ENCODE measurements at places on chromosomes 1 and 21.

- peak; percentile 10 for DNase-seq
These were observed 16.5 kb upstream of the OVAAL start for GRCh38 chr1:180542113-180542837.

DNA sequence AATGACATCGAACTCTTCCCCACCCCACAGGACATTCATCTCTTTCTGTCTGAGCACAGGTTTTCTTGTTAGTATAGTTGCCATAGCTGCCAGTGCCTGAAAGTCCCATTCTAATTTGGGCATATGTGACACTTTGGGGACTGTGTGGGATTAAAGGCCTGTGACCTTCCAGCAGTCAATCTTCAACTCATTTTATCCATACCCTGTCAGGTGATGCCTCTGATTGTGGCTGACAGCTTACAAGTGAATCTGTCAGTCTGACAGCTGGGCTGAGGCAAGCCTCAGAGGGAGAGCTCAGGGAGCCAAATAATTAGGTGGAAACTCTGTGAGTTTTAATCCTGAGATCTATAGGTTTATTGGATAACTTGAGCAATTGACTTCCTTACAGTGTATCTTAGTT, 29.6 kb downstream of the ZCCHC17 start:
- no peak for DNase-seq

- DNase-seq, result no peak
These were observed 14.5 kb upstream of the CDC42 start for GRCh38 chr1:22038036-22038435.

DNA sequence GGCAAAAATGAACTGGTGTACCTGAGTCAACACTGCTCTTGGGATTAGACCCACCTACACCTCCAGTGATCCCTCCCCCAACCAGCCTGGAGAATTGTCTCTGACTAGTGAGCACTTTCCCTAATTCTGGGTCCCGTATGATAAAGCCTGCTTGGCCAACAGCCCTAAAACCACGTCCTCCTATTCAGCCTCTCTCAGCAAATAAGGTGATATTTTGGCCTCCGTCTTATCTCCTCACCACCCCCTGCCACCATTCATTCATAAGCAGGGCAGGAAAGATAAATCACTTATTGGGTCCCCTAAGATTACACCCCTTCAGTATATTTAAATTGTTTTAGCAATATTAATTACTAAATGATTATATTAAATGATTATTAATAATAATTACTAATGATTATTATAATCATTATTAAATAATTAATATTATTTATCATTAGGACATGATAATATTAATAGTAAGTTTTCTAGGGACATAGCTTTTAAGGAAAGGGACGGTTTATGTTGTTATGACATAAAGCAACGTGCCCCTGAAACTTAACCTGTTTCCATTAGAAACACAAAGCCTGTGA, 108.0 kb downstream of the DUSP10 start:
- DNase-seq, result no peak

- no peak for DNase-seq
These were observed 256.9 kb downstream of the BACH1 start for GRCh38 chr21:29555601-29556000.
